Epithelial cell of prostate (primary cell): ENCODE measurements at places on chromosomes 6 and 20.

DNA sequence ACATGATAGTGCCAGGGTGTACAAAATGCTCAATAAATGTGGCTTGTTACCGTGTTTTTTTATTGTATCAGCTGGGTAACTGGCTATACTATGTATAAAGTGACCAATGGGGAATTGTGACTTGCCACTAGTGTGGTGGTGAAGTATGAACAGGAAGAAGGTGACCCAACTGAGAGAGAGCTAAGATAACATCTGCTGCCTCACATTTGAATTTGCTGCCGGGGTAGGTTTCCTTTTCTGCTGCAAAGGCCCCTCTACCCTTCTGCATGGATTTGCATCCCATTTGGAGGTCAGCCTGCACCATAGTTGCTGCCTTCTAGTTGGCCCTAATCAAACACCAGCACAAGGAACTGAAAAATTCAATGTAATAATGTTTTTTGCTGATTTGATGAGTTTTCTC is 24.1 kb downstream of the IL17A start:
- no peak for DNase-seq

- no peak for DNase-seq
Measured at GRCh38 chr20:35007891-35008290, 52.2 kb downstream of the MYH7B start.

DNA sequence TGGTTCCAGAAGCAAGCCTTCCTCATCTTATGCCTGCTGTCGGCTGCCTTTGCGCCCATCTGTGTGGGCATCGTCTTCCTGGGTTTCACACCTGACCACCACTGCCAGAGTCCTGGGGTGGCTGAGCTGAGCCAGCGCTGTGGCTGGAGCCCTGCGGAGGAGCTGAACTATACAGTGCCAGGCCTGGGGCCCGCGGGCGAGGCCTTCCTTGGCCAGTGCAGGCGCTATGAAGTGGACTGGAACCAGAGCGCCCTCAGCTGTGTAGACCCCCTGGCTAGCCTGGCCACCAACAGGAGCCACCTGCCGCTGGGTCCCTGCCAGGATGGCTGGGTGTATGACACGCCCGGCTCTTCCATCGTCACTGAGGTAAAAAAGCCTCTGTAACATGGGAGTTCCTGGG is 366 bp downstream of the SLC22A1 start:
- no peak for DNase-seq

DNA sequence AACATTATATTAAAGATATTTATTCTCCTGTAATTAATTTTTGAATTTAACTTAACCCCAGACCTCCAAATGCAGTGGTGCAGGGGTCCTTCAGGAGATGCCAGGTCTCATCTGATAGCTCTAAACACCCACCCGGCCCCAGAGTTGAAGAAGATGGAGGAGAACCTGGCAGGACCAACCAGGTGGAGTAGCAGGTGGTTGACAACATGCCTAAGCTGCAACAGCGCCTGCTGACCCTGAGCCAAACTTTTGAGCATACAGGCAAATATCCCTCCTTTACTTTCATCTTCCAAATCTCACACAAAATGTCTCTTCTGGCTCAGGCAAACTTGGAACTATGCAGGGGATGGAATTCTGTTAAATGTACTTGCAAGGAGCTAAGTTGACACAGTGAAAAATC is 145.3 kb upstream of the TCF21 start:
- no peak for DNase-seq

DNA sequence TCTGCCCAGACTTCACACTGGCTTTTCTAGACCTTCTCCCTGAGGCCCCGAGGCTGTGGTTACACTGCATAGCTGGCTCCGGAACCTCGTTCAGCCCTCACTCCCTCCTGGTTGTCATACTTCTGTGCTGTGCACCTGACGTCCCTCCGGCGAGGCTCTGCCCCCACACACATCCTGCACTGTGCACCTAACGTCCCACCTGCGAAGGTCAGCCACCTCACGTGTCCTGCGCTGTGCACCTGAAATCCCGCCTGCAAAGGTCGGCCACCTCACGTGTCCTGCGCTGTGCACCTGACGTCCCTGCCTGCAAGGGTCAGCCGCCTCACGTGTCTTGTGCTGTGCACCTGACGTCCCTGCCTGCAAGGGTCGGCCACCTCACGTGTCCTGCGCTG is 111.0 kb upstream of the FRMD1 start:
- no peak for DNase-seq

DNA sequence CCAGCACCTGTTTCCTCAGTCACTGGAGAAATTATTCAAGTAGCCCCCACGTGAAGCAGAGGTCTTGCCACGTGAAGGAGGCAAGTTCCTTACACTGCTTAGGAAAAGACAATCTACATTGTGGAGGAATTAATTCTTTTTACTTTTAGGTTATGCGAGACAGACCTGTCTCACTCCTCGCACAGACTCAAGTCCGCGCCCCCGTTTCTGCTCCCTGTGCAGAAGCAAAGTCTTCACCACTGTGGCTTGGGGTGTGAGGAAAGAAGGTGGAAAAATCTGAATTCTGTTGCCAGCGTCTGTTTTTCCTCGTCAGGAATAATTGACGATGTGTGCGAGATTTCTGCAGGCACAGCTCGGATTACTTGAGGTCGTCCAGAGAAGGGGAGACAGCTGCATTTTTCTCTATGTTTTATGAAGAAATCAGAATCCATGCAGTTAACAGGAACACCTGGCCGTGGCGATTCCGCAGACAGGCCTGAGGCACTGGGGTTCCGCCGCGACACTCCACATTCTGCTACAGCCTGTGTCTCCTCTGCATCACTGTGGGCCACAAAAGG is 185.1 kb downstream of the SMOC2 start:
- DNase-seq: no peak

- DNase-seq: no peak
Measured at GRCh38 chr20:59574308-59574707, 30.0 kb upstream of the PHACTR3 start.

DNA sequence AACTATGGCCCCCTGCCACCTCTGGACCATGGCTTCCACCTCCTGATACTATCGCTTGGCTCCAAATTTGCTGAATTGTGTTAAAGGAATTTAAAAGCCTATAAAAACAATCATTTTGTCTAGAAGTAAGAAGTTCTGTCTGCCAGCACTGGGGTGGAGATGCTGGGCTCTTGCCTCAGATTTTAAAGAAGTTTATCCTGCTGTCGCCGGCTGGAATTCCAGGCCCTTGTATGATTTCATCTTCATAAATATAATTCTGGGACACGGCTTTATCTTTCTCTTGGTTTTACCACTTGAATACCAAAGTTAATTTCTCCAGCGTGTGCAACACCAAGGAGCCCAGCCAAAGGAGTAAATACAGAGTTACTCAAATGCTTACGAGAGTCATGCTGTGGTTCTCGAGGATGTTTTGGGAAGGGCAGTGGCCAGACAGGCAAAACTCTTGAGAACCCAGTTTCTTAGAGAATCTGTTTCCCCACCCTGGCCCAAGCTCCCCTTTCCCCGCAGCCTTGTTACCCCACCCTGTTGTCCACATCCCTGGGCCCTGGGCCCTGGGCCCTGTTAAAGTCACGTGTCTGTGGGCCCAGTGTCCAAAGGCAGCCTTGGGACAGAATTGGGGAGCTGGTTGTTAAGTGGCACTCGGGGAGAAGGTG is 31.9 kb downstream of the C6orf89 start:
- no peak for DNase-seq

GRCh38 chr6:1651362-1651761 is 41.6 kb downstream of the FOXC1 start:
- no peak for DNase-seq

DNA sequence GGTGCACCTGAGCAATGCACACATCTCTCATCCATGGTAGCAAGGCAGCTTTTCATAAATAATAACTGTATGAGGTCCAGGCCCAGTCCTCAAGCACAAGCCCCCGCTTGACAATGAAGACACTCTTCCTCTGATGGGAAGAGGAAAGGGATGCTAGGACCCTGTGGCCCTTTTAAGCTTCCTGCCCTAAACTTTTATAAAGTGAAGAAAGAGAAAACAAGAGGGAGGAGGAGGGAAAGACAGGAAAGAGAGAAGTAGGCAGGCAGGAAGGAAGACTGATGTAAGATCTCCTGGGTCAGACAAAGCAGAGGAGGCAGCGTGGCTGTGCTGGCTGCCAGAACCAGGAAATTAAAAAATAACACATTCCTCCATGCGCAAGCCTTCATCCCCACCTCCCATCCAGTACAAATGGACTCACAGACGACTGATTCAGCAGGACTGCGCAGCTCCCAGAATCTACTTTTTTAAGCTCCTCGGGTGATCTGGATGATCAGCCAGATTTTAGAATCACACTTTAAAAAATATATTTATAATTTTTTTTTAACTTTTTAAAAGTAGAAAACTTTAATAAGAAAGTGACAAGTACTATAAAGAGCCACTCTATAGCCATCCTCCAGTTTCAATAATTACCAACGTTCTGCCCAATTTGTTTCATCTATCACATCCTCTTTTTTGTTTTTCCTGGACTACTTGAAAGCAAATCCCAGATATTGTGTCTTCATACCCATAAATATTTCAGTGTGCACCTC is 16.5 kb downstream of the TNFAIP3 start:
- DNase-seq: no peak

- no peak for DNase-seq
Measured at GRCh38 chr20:23180451-23180921, 94.4 kb upstream of the CD93 start.

DNA sequence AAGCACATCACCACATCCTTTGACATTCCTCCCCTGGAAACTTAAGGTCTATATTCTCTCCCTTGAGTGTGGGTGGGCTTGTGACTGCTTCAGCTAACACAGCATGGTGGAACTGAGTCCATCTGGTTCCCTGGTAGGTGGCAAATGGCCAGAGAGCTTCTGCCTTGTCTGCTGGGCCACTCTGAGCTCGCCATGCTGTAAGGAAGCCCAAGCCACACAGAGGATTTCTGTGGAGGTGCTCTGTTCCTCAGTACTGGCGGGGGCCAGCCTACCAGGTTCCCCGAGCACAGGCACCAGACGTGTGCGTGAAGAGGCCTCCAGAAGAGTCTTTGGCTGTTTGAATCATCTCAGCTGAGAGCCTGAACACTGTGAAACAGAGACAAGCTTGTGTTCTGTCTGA is 41.6 kb upstream of the PMEPA1 start:
- DNase-seq: no peak

DNA sequence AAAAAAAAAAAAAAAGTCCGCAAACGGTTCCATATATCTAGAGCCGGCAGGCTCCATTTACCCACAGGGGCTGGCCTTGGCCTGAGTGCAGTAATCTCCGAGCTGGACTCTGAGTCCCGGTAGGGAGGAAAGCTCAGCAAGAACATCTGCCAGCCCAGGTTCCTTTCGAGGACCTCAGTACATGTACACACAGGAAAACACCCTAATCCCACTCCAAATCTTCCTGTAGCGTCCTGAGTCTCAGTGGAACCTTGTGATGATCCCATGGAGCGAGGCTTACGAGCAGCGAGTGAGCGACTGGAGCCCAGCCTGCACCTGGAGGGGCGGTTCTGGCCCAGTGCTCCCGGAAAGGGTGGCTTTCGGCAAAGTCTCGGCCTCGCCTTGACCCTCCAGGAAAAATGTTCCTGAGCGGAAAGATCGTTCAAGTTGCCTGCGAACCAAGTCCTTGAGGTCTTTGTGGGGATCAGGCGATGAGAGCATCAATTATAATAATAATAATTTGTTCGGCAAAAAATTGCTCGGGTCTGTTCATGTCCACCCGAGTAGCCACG is 32.1 kb downstream of the PRSS16 start:
- DNase-seq: no peak

- no peak for DNase-seq
Measured at GRCh38 chr6:159125951-159126352, 43.2 kb upstream of the FNDC1 start.

DNA sequence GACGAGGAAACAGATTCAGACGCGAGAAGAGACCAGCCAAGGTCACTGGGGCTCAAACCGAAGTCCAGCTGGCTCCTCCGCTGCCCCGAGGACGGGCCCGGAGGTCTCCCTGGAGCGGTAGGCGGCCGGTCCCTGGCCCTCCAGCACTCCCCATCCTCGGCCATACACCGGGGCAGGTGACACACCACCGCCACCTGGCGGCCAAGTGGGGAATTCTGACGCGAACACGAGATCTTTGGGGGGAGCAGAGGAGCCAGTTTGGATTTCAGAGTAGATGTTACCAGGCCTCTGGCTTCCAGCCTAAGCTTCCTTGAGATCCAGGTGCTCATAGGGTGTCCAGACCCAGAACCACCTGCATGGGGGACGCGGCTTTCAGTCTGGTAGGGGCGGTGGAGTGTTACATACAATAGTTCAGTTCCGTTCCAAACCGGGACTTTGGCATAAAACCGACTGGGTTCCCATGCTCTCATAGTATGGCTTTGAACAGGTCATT is 16.1 kb downstream of the BPIFB1 start:
- DNase-seq: no peak

GRCh38 chr6:145042559-145042958 is 692.8 kb downstream of the EPM2A start:
- DNase-seq: no peak

DNA sequence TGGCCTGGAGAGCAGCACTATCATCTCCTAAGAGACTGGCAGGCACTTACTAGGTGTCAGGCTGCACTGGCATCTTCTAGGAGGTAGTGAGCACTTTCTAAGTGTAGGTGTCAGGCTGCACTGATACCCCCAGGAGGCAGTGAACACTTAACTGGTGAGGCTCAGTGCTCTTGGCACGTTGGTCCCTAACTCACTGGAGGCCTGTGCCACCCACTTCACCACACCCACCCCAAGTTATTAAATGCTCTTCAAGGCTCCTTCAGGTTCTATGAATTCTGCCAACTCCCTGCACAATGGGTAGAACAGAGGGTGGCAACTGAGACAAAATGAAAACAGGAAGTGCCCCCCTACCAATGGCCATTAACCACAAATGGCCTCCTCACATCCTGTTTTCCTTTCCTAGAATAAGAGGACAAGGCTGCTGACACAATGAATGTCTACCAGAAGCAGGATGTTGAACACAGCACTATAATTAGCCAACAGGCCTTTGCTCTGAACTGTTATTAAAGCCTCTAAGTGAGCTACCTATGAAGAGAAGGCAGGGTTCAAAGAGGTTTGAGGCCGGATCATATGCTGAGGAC is 29.4 kb downstream of the NCOA5 start:
- no peak for DNase-seq

GRCh38 chr6:1040393-1040792 is 271.5 kb upstream of the FOXQ1 start:
- DNase-seq: no peak

- no peak for DNase-seq
Measured at GRCh38 chr20:39897781-39898466, 791.1 kb downstream of the MAFB start.

- DNase-seq: no peak
Measured at GRCh38 chr6:104527761-104528415, 331.8 kb downstream of the HACE1 start.

- no peak for DNase-seq
Measured at GRCh38 chr6:106308985-106309384, 16.6 kb downstream of the ATG5 start.

- DNase-seq: no peak
Measured at GRCh38 chr6:70163795-70164194, 139.1 kb downstream of the COL9A1 start.

DNA sequence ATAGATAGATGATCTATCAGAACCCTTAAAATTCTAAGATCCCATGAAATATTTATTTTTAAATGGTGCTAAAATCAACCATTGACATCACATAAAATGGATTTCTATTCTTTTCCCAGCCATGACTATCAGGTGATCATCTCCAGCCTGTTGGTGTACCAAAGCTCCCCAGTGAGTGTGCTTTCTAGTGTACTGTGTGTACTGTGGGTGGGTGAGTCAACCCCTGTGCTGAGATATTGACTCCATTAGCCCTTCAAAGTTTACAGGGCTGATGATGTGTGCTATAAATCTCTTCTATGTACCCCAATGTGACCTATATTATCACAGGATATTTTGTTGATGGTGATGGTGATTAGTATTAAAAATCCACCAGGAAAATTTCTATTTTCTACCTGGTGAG is 344.6 kb downstream of the MMUT start:
- peak; percentile 10 for DNase-seq
